Amniotic stem cell (primary cell): ENCODE measurements at places on chromosomes 1 and 21.

GRCh38 chr1:154696456-154696855, 88.5 kb upstream of the ADAR start:
- no peak for DNase-seq

DNA sequence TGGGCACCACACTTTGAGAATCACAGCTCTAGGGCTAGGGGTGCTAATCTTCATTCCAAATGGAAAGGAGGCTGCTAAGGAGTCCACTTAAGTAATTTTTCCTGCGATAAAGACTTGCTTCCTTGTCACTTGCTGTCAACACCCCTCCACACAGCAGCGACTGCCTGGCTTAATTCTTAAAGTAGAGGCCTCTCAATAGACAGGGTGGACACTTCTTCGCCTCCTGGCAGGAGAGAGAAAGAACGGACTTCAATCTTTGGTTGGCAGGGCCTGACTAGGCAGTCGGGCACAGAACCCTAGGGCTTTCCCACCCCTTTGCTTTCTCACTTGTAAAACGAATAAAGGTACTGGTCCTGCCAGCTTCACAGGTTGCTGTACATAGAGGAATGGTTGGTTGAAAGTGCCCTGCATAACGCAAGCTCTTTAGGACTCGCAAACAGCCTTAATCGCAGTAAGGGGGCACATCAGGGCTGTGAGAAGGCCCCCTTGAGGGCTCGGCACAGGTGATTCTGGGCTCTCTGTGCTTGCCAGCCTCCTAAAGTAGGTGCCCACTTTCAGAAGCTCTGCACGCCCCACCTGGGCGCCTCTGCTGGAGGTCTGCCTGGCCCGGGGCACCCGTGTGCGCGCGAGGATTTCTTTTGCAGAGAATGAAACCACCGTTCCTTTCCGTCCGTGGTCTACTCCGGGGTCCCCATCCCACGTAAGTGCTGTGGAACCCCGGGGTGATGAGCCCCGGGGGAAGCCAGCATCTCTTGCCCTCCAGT, 47.6 kb upstream of the CD34 start:
- DNase-seq, result no peak

- no peak for DNase-seq
These were observed 32.5 kb downstream of the TNNT2 start for GRCh38 chr1:201345081-201345355.

DNA sequence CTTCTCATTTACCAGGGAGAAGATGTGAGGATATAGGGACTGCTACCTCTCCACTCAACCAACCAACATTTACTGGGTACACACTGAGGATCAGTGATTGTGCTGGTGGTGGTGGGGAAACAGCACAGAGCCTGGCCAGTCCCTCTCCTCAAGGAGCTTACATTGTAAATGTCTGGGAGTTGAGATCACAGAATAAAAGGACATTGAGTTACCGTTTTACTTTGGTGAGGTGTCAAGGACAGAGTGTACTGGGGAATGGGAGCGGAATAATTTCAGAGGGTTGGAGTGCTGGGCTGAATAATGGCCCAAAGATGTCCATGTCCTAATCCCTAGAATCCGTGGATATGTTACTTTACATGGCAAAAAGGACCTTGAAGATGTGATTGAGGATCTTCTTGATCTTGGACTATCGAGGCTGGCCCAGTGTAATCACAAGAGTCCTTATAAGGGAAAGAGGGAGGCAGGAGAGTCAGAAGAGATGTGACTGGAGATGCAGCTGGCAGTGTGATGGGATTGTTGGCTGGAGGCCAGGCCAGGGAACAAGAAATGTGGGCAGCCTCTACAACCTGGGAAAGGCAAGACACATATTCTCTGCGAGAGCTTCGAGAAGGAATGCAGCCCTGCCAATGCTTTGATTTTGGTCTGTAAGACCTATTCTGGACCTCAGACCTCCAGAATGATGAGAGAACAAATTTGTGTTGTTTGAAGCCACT, 26.6 kb upstream of the RWDD3 start:
- DNase-seq, result no peak

DNA sequence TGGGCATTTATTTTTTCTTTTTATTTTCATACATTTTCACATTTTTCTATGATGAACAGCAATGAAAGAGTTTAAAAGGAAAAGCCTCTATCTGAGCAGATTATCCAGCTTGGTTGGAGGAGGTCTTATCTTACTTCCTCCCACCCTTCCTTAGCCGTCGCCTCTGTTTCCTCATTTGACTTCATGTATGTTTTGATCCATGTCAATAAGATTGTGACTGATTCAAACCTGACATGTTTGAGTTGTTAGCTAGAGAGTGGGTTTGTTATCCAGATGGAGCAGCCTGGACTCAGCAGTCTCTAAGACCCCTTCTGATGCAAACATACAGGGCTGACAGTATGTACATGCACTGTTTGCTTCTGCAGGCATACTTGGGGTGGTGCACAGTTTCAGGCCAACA, 31.2 kb downstream of the MACO1 start:
- no peak for DNase-seq

DNA sequence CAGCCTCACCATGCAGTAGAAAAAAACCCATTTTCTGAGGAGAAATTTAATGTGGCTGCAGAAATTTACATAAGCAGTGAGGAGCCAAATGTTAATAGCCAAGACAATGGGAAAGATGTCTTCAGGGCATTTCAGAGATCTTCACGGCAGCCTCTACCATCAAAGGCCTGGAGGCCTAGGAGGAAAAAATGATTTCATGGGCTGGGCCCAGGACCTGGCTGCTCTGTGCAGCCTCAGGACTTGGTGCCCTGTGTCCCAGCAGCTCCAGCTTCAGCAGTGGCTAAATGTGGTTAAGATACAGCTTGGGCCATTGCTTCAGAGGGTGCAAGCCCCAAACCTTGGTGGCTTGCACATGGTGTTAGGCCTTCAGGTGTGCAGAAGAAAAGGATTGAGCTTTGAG, 48.0 kb upstream of the PDE4B start:
- DNase-seq, result no peak

GRCh38 chr1:107874221-107874620, 90.8 kb downstream of the VAV3 start:
- no peak for DNase-seq

- no peak for DNase-seq
These were observed 29.4 kb upstream of the MX1 start for GRCh38 chr21:41396558-41397075.

- no peak for DNase-seq
These were observed 469.3 kb downstream of the LTN1 start for GRCh38 chr21:28523367-28523766.

DNA sequence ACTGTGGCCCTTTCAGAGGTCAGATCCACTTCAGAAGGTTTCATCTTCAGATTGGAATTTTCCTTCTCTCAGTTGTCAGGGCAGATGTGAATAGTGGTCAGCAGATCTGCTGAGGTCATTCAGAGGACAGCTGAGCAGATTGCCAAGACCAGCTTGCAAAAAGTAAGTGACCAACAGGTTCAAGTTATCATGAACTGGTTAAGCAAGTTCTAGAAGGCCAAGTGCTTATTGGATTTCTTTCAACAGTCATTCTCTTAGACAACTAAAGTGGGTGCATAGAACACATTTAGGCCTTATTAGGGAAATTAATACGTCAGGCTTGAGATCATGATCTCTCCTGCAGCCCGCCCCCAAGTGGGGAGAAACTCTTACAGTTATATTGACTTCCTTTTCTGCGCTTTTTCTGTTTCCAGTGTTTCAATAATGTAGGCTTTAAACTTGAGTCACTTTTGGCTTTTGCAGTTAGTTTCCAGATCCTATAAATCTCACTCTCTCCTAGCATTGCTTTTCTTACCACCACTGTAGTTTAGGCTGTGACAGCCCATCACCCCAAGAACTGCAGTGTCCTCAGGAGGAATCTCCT, 96.4 kb downstream of the C1orf21 start:
- no peak for DNase-seq

- DNase-seq, result no peak
These were observed 11.4 kb downstream of the MAGI3 start for GRCh38 chr1:113401728-113402127.

GRCh38 chr1:238052496-238053266, 162.0 kb upstream of the ZP4 start:
- DNase-seq, result no peak

DNA sequence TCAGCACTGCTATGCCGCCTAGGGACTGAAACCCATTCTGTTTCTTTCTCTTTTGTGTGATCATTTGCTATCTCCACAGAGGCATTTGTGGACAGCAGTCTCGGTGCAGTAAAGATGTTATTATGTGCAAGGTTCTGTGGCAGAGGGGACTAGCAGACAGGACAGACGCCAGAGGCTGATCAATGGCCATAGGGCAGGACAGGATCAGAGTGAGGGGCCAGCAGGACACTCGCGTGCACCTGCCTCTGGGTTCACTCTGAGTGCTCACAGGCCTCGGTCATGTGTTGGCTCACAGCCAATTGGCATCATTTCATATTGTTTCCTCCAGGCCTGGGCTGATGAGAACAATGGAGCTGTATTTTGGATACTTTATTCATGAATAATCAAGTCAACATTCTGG, 212.6 kb downstream of the TGFB2 start:
- DNase-seq, result no peak

DNA sequence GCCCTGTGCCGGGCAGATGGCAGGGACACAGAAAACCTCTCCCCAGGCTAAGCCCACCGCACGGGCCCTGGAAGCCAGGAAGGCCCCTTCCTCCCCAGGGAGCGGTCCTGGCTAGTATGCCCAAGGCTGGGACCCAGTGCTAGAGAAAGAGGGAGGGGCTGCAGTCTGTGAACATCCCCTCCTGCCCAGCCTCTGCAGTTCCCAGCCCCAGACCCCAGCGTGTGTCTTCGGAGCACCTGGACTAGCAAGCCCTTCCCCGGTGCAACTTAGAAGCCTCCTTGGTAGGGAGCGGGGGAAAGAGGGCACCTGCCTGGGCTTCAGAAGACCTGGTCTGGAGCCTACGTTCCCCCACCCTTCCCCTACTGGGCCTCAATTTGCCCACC, 2.1 kb downstream of the PLEKHG5 start:
- DNase-seq, result no peak

DNA sequence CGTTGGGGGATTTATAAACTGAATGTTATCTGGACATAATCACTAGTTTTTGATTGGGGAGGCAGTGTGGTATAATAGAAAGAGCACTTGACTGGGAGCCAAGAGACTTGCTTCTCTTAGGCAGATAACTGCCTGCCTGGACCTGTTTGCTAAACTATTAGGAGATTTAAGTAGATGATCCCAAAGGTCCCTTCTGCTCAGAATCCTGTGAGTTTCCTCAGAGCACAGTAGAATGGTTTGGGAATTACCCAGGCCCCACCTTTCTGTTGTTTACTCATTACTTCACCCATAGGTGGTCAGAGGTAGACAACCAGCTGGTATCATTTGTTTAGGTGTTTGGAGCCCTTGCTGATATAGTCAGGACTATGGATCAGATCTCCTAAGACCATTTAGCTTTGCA, 10.3 kb upstream of the PODN start:
- no peak for DNase-seq

DNA sequence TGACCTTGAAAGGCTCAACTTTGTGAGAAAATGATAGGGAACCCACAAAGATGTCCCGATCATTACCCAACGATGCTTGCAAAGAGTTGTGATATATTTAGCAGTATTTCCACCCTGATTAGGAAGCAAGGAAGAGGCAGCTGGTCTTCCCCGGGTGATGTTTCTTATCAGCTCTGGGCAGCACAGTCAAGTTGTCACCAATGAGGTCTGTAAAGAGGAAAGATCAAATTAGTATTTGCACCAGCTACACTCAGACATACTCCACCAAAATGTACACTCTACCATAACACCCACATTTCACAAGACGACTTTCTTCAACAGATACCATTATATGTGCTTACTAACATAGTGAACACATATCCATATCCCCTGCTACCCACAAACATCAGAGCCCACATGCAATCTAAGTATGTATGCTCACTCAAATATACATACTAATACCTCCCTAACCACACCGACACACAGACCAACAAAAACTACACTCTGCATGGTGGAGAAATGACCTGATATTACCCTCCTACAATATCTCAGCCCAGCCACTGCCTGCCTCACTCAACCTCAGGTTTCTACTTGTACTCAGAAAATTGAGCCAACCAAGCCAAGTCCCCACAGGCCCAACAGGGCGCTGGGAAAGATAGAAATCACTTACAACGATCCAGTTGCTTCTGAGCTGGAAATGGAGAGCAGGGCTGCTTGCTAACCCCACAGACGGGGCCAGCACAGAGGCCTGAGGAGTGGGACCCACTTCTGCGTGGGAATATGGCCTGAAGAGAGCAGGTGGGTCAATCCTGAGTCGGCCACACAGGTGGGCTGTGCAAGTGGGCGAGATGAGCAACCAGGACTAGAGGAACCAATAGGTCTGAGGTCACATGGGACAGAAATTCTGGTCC, 4.6 kb upstream of the BTG2 start:
- DNase-seq, result no peak

GRCh38 chr1:101438359-101438758, 201.5 kb downstream of the S1PR1 start:
- no peak for DNase-seq

DNA sequence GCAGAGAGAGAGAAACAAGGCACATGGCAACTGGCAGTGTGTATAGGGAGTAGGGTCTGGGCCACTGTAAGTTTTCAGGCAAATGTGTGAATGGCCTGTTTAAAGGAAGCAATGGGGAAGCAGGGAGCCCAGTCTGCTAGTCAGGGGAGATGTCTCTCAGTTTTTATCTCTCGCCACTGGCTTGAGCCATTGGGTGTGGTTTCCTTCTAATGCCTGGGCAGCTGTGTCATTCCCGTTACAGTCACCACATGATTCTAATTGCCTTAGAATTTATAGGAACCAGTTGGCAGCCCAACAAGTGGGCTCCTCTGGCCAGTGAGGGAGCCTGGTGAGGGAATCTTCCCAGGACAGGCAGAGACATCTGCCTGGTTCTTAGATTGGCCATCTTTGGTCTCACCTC, 182.4 kb downstream of the DISC1 start:
- peak; percentile 23 for DNase-seq

DNA sequence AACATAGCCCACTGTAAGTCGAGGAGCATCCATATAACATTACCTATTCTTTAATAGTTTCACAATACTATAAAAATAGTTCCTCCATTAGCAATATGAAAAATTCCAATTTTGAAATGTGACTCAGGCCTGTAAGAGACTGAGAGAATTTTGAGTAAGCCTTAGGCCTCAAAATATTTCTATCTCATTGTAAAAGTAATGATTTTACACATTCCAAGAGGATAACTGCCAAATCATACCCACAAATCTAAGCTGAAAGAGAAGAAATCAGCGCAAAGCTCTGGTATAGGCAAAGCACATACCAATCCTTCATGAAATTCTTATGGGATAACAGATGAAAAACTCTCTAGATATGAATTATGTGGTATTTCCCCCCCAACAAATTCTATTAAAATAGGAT, 144.1 kb downstream of the CDC42BPA start:
- peak; percentile 7 for DNase-seq

DNA sequence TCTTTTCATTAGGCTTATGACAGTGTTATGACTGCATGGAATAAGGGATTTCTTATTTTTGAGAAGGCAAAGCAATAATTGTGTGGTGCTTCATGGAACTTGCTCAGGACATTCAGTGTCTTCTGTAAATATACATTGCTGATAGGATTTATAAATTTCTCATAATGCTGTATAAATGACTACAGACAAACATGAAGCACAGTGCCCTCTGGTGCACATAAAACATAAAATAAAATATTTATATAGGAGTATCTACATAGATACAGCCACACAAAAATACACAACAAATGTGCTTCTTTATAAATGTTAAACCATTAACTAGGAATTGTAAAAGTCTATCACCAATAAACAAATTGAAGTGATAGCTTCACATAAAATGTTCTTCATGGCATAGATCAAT, 24.1 kb downstream of the BRINP3 start:
- no peak for DNase-seq

GRCh38 chr1:22410401-22410800, 41.2 kb upstream of the ZBTB40 start:
- no peak for DNase-seq

- no peak for DNase-seq
These were observed 12.0 kb upstream of the RBP7 start for GRCh38 chr1:9985001-9985400.
